ENCODE measurements at places on chromosomes 12 and 14.

DNA sequence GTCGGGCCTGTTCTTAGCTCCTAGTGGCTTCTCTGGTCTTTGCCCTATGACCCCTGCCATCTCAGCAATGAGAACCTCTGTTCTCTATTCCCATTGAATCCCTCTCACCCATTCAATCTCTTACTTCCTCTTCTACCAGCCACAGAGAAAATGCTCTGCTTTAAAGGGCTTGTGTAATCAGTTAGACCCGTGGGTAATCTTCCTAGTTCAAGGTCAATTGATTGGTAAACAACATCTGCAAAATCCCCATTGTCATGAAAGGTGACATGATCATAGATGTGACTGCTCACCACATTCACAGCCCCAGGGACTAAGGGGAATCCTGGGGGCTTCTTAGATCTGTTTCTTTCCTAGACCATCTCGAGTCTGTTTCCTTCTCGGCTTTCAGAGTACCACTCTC is 7.2 kb upstream of the CCDC197 start:
- no peak for DNase-seq

DNA sequence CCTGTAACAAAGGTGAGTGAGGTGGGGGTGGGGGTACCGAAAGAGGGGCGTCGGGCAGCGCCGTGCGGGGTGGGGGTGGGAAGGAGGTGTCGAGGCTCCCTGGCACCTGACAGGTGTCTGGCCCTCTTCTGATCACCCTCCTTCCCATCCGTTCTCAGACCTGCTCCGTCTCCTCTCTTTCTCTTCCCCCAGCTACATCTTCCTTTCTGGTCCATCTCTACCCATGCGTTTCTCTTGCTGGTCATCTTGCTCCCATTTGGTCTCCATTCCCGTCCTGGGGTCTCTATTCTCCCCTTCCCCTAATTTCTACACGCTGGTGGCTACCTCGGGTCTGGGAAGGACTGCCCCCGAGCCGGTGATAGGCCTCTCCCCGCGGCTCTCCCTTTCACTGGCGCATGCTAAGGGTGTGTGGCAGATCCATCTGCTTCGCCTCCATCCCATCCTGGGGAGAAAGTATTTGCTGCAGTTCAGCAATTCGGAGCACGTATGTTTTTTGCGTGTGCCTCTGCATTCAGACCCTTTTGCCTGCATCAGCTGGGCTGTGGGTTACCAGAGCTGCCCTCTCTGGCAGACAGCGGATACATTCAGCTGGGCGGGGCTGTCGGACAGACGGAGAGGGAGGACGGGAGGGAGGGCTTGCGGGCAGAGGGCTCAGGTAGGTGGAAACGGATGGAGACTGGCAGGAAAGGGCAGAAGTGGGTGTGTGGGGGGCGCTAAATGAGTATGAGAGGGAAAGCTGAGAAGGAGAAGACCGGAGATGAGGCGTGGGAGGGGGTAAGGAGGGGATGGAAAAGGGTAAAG is 730 bp downstream of the CLSTN3 start:
- DNase-seq, result no peak

DNA sequence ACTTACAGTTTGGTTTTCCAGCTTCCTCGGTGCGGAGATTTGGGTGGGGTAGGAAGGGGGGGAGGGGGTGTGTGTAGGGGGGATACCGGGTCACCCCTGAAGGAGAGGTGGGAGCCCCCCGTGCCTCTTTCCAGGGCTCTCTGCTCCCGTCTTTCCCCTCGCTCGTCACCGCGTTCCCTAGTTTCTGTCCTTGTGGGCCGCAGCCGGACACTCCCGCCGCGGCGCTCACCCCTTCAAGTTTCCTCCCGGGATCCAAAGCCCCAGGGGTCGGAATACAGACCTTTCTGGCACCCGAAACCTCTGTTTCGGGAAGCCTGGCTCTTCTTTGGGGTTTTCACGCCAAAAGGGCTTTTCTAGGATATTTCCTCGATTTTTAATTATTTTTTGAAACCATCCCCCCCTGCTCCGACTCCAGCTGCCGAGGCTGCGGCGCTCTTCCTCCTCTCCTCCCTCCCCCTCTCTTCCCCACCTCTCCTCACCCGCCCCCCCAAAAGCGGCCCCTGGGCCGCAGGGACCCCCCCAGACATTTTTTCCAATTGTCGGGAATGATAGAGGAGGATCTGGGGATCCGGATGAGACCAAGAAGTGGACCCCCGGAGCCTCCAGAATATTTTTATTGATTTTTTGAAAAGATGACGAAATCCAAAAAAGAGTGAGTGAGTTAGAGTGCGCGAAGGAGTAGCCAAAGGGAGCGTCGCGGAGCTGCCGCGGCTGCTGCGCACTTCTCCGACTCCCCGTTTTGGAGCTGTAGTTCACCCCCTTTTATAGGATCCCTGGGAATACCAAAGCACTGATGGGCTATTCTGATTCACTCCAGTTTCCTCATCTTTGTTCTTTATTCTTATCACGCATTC is 1.7 kb downstream of the CCND2 start:
- no peak for DNase-seq

DNA sequence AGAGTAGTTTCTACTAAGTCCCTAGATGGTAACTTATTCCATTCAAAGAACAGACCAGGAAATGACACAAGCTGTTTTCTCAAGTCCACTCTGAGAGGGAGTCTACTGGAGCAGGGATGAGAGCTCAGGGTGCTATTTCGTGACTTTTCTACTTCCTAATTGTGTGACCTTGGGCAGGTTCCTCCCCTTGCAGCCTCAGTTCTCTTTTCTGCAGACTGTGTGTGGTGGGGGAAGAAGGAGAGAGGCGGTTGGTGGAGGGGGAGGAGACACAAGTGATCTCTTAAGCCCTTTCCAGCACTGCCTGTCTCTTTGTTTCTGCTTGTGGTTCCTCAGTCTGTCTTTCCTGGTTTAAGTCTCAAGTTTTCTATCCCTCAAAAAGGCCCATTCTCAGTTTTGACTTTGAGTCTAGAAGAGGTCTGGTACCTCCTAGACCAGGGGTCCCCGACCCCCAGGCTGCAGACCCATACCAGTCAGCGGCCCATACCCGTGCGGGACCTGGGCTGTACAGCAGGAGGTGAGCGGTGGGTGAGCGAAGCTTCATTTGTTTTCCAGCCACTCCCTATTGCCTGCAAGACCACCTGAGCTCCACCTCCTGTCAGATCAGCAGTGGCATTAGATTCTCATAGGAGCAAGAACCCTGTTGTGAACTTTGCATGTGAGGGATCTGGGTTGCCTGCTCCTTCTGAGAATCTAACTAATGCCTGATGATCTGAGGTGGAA is 10.7 kb downstream of the FGF6 start:
- DNase-seq, result no peak

- no peak for DNase-seq
Observed at GRCh38 chr12:40054555-40055227, 51.2 kb downstream of the SLC2A13 start.
